A375 (cell line): ENCODE measurements at places on chromosomes 3 and 15. TPM values are rescaled to one million over a fixed set of nuclear protein-coding genes. Genes with fewer than 3 reads are reported as not detected.

Gene PLCL2
- 2.7 and 2.9 TPM in 2 replicates for total RNA-seq

Gene TBCCD1
- 7.1 and 7.4 TPM in 2 replicates for total RNA-seq

Gene NEK11
- total RNA-seq, result 1.0 TPM in 2 replicates

Gene EHHADH
- 2.5 and 4.9 TPM in 2 replicates for total RNA-seq

Gene SNTN
- total RNA-seq, result not detected in 2 replicates

Gene NOX5
- total RNA-seq, result 0.11 and 0.13 TPM in 2 replicates

Gene DAZL
- total RNA-seq, result not detected in 2 replicates

Gene CFAP161
- 0.08 TPM in 1 of 2 replicates, not detected in the other for total RNA-seq

Gene GXYLT2
- 14.3 and 21.3 TPM in 2 replicates for total RNA-seq
